Globus pallidus (tissue), 1 donor: ENCODE measurements at places on chromosomes 11 and 22.

DNA sequence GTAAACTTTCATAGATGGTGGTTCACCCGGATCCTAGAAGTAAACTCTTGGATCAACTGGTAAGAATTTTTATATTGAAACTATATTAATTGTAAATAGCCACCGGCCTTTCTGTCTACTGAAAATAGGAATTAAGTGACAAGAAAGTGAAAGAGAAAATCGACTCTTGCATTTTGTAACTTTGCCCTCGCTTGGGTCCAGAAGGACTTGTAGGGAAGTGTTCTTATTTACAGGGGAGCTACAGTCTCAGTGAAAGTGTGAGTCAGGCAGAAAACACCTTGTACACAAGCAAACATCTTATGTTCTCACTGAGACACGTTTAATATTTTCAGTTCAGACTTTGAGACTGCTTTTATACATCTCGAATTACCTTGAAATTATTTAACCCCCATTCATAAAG lies 238.9 kb downstream of the BLID start:
- DNase-seq: no peak

- no peak for DNase-seq
Measured at GRCh38 chr11:107898270-107898669, 30.0 kb upstream of the RAB39A start.

GRCh38 chr11:112219476-112220232 lies 6.6 kb upstream of the PTS start:
- DNase-seq: peak; percentile 79

DNA sequence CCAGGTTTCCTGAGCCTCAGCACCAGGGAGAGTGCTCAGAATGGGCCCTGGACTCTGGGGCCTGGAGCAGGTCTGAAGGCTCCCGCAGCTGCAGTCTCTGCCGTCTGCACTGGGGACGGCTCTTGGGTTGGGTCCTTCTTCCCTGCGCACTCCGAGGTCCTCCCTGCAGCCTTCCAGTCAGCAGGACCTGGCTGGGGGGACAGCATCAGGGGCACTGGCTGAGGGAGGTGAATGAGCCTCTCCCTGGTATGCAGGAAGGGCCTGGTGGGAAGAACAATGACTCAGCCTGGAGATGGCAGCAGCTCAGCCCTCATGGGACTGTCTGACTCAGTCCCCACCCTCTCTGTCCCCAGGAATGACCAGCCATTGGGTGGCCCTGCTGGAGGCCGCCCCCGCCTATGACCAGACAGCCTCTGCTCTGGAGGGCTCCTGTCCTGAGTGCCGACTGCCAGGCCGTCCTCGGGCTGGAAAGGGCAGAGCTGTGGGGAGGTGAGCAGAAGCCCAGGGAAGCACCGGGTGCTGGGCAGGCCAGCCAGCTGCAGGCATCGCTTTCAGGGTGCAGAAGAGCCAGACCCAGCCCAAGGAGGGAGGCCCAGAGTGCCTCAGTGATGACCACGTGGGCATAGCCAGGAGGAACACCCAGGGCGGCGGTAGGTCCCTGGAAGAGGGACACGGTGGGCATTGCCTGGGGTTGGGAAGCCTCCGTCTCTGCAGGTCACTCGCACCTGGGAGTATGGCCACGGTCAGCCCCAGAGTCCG lies 455.0 kb downstream of the BRD1 start:
- DNase-seq: peak; percentile 22

- DNase-seq: no peak
Measured at GRCh38 chr22:38030311-38031133, 26.7 kb upstream of the PICK1 start.

- DNase-seq: no peak
Measured at GRCh38 chr11:48148749-48149148, 67.9 kb upstream of the OR4B1 start.

DNA sequence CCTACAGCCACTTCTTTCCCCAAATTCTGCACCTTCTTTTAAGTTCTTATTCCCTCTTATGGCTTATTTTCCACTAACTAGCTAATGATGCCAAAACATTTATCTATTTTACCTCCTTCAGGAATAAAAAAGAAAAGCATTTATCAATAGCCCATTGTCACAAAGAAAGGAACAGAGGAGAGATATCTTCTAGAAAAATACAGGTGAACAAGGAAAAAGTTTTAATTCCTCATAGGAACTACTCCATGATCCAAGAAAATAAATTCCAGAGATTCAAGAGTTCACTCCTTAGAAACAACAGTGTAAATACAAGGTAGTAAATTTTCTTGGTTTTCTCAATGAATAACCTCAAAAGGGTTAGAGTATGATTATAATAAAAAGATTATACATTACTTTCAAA lies 52.6 kb upstream of the TOP3B start:
- no peak for DNase-seq

GRCh38 chr11:67373648-67374570 lies 511 bp upstream of the CLCF1 start:
- no peak for DNase-seq

DNA sequence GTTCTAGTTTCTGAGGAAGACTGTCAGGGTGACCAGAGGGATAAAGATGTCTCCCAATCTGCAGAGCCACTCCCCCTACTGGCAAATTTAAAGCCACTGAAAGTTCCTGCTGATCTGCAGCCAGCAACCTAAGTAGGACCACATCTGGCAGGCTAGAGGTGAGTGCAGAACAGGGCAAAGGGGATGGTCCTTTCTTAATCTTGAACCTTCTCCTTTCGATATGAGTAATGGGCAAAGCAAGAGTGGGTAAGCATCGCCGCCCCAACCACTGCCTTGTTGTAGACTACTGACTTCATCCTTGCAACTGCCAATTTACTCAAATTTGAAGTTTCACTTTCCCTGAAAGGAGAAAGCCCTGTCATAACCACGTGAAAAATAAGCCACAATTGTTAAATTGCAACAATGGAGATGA lies 30.7 kb downstream of the SCUBE2 start:
- DNase-seq: no peak

- DNase-seq: no peak
Measured at GRCh38 chr22:44686873-44687600, 15.0 kb upstream of the PRR5 start.

GRCh38 chr22:48371391-48371790 lies 1456.3 kb downstream of the BRD1 start:
- DNase-seq: no peak

GRCh38 chr11:60504219-60504905 lies 10.8 kb upstream of the MS4A13 start:
- DNase-seq: no peak

DNA sequence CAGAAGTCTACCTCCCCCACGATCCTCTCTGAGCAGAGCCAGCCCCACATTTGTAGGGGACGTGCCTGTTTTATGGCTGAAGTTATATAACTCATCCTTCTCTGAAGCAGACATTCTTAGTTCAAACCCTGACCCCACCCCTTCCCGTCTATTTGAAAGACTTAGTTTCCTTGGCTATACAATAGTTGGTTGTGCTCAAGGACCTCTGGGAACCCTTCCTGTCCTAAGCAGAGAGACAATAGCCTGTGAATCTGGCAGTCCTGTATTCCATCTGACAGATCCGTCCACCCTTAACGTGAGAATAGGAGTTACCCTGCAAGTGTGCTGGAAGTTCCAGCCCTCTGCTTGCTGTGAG lies 75.2 kb downstream of the MN1 start:
- no peak for DNase-seq

- no peak for DNase-seq
Measured at GRCh38 chr22:31308181-31308580, 15.9 kb upstream of the PIK3IP1 start.

DNA sequence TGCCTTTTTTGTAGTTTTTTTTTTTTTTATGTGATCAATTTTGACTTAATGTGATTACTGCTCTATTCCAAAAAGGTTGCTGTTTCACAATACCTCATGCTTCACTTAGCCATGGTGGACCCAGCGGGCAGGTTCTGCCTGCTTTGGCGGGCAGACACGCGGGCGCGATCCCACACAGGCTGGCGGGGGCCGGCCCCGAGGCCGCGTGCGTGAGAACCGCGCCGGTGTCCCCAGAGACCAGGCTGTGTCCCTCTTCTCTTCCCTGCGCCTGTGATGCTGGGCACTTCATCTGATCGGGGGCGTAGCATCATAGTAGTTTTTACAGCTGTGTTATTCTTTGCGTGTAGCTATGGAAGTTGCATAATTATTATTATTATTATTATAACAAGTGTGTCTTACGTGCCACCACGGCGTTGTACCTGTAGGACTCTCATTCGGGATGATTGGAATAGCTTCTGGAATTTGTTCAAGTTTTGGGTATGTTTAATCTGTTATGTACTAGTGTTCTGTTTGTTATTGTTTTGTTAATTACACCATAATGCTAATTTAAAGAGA lies 12.5 kb downstream of the CCND1 start:
- DNase-seq: no peak

- DNase-seq: no peak
Measured at GRCh38 chr11:29300420-29300819, 716.4 kb downstream of the KCNA4 start.

- DNase-seq: no peak
Measured at GRCh38 chr11:94845622-94846021, 77.5 kb downstream of the AMOTL1 start.

DNA sequence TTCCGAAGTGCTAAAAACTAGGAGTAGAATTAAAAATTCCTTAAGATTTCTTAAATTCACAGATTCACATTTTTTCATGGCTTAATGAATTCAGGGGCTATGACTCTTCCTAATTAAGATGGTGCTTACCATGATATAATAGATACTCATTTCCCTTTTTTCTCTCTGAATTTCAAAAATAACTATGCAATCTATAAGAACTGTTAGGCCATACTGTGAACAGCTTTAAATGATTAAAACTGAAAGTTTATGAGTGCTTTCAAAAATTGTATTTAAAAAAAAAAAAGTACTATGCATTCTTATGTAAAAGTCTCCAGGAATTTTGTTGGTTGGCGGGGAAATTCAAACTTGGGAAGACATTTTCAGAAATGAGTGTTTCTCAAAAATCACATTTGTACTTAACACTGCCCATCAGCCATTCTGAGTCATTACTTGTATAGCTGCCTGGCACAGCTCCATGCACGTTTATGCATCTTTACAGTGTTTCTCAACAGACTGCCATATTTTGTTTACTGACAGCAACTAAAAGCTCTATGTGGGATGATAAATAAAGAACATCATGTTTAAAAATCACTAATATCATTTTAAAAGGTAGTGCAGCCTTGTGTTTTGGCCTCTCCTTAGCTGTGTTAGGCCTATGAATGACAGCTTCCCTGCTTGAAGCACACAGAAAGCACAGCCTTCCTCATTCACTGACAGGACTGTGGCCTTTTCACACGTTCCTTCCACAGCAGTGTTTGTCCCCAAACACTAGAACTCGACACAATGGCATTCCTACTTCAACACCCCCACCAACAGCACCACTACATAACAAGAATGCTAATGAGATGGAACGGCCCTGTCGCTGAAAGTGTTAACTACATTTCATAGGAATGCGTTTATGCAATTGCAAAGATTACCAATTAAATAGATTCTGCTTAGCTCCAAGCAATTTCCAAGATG lies 131.4 kb downstream of the DCDC1 start:
- no peak for DNase-seq

DNA sequence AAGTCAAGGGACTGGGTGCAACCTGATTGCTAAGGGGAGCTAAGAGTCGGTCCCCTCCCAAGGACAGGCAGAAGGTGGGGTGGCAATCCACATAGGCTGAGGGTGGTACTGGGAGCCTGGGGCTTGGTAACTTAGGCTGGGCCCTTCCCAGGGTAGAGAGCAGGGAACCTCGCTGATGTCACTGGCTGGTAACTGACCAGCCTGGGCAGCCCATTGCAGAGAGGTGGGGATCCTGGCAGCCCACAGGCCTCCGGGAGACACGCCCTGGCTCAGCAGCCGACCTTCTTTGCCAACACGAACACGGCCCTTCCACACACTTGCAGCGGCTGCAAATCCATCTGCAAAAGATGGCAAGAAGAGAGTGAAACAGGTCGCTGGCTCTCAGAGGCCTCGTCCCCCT lies 25.4 kb downstream of the A4GALT start:
- peak; percentile 45 for DNase-seq

GRCh38 chr11:96215826-96216225 lies 127.2 kb downstream of the MAML2 start:
- DNase-seq: no peak

GRCh38 chr11:28490773-28491382 lies 382.7 kb downstream of the METTL15 start:
- DNase-seq: no peak

GRCh38 chr11:44973632-44974401 lies 23.1 kb upstream of the TP53I11 start:
- DNase-seq: no peak

GRCh38 chr11:127609025-127609773 lies 608.6 kb upstream of the KIRREL3 start:
- DNase-seq: no peak

DNA sequence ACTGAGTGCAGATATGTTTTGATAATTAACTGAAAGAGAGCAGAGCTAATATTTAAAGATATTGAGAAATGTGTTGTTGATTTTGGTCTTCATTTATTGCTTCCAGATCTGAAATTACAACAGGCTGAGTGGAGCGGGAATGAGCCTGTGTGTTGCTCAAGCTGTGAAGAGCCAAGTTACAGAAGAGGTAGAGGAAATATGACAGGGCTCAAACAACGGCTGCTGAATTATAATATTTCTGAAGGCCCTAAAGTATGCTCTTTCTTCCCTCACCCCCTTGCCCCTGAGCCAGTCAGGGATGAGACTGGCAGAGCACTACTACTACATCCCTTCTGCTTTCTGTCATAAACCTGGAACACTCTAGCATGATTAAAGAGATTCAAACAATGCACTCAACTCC lies 115.6 kb downstream of the FANCF start:
- DNase-seq: no peak

- DNase-seq: no peak
Measured at GRCh38 chr22:49676783-49677494, 150.7 kb downstream of the BRD1 start.

GRCh38 chr11:68928136-68928880 lies 24.6 kb downstream of the IGHMBP2 start:
- no peak for DNase-seq

- DNase-seq: no peak
Measured at GRCh38 chr11:64107303-64107702, 58.6 kb downstream of the MACROD1 start.

DNA sequence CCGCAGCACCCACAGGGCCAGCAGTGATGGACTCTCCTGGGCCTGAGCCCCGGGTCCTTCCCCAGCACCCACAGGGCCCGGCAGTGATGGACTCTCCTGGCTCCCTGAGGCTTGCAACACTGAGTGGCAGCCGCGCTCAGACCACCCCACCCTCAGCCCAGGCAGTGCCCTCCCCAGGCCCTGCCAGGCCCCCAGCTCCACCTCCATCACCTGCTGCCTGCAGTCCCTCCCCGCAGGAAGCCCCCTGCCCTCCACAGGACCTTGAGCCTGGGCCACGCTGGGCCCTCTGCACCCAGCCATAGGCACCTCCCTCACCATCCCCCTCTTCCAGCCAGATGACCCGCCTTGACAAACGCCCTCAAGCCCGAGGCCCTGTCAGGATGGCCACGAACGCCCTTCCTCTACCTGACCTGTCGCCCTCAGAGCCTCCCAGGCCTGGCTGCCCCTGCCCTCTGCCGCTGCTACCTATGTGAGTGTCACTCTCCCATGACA lies 11.4 kb downstream of the ALG12 start:
- DNase-seq: no peak

GRCh38 chr11:25860677-25861450 lies 471.1 kb upstream of the ANO3 start:
- DNase-seq: no peak
